ENCODE measurements at places on chromosomes 7 and 10.

- no peak for DNase-seq
Measured at GRCh38 chr7:49037346-49038210, 113.2 kb downstream of the CDC14C start.

- no peak for DNase-seq
Measured at GRCh38 chr7:53611043-53611442, 575.6 kb downstream of the POM121L12 start.

- DNase-seq = no peak
Measured at GRCh38 chr7:99083068-99083651, 60.7 kb downstream of the SMURF1 start.

- DNase-seq = no peak
Measured at GRCh38 chr7:2721842-2722241, 33.8 kb downstream of the AMZ1 start.

DNA sequence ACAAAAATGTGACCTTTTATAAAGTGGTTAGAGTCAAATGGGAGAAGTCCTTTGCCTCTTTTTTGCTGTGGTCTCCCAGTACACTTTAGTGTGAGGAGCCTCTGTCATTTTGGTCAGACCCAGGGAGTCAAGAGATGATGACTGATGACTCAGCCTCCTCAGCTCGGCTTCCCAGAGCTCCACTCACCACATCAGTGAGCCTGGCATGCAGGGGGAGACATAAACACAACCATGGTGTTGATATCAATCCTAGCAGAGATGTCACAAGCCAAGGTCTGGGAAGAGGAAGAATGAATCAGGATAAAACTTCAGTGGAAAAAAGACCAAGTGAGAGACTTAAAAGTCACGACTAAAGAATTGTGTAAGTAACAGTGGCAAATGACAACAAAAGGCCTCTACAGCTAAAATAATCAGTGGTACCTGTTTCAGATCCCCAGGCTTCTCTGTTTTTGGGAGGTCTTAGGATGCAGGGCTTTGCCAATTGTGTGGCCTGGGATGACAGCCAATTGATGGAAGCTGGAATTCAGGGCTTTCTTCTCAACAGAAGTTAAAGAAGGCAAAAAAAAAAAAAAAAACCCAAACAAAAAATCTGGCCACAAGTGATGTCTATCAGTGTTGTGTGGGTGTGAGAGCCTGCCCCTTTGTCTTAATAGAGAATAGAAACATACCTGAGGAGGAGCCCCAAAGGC is 50.2 kb downstream of the TFAM start:
- peak; percentile 4 for DNase-seq

GRCh38 chr10:114260366-114260765 is 21.3 kb downstream of the VWA2 start:
- no peak for DNase-seq

GRCh38 chr10:17076626-17077345 is 52.8 kb downstream of the CUBN start:
- DNase-seq = no peak

GRCh38 chr7:77657427-77658224 is 38.6 kb upstream of the RSBN1L start:
- DNase-seq = no peak

GRCh38 chr10:57992321-57993077 is 275.2 kb downstream of the IPMK start:
- DNase-seq = no peak

DNA sequence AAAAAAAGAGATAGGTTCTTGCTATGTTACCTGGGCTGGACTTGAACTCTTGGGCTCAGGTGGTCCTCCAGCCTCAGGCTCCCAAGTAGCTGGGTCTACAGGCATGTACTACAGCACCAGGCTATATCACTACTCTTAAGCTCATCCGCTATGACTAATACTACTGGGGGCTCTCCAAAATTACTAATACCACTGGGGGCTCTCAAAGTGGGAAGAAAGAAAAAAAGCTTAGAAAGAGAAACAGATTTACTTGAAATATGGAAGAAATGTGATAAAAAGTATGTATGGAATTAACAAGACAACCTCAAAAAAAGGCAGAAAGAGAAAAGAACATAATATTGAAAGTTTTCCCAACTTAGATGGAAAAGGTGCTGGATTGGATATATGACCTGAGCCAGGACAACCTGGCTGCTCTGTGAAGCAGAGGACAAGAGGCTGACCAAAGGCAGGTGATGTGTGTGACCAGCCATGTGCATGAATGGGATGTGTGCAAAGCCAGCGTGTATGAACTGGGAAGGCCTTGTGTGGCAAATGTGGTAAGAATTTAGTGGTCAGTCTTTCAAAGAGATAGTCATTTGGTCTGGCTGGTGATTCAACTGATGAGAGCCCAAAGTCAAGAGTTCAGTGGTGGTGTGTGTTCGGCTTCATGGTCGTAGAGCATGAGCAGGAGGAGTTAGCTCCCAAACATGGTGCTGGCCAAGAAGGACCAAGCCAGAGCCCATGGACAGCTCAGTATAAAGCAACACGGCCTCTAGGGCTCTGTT is 232.4 kb upstream of the KLF14 start:
- no peak for DNase-seq

DNA sequence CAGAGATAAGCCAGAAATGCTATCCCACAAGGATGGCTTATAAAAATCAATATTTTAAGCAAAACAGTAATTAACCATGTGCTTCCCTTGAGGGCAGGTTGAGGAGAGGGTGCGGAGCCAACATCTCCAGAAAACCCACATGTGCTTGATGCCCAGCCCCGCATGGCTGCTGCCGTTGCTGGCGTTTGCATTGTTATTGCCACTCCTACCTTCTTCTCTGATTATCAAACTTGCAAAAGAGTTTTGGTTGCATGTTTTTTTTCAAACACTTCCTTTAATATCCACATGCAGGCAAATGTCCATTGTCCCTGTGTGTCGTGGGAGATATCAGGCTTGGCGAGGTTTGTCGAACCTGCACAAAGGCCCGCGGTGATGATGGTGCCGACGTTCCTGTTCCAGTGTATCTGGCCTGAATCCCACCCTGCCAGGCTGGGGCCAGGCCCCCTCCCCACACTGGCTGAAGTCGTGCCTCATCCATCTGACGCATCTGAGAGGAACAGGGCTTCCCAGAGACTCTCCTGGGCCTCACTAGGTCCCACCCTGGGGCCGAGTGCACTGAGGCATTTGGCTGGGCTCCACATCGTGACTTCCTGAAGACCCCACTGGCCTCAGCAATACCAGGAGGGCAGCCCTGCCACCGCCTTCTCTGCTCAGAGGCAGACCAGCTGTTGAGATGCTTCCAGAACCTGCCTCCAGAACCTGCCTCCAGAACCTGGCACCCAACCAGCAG is 40.9 kb downstream of the TCERG1L start:
- DNase-seq = no peak

GRCh38 chr7:66330961-66331360 is 125.8 kb downstream of the TPST1 start:
- no peak for DNase-seq

- no peak for DNase-seq
Measured at GRCh38 chr7:136078630-136079029, 101.5 kb upstream of the MTPN start.

- DNase-seq = no peak
Measured at GRCh38 chr10:61994405-61995219, 93.1 kb downstream of the ARID5B start.

- DNase-seq = no peak
Measured at GRCh38 chr10:17915181-17915580, 36.5 kb upstream of the SLC39A12 start.

Measured in stimulated activated CD4-positive, alpha-beta T cell treated with anti-CD3 and anti-CD28 coated beads, TNF-alpha, amount 100 ng/mL, for 24 hours (primary cell).